ENCODE measurements at places on chromosomes 11 and 22.

- DNase-seq, result no peak
These were observed 6.9 kb downstream of the CLCF1 start for GRCh38 chr11:67366546-67366945.

GRCh38 chr11:70466596-70466995 lies 68.3 kb downstream of the CTTN start:
- DNase-seq, result no peak

DNA sequence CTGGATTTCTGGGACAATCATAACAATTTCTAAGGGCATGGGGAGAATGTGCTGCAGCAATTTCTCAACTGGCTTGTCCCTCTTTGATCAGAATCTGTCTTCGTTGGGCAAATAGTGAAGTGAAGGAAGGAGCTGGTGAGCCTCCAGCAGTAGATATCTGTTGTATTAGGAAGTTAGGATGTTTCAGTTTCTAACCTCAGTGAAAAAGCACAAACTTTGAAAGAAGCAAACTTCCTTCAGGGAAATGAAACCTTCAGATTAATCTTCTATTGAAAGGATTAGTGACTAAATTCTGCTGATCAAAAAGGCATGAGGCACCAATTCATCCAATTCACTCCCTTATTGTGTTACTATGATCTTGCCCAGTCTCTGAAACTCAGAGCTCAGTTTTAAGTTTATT lies 24.3 kb downstream of the LMO2 start:
- no peak for DNase-seq

DNA sequence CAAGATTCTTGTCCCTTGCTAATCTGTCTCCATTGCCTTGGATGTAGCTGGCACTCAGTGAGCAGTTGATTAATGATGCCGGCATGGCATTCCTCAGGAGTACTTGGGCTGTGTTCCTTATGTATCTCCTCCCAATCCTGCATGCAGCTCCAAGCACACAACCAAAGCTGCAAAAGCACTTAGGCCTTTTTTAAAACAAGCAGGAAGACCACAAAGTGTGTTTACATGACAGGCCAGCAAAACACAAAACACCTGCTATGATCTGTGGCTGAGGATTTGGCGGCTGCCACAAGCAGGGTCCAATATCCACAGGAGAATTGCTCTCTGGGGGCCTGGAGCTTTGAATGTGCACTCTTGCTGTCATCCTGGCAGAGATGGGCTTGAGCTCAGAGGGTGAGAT lies 8.9 kb downstream of the ABTB2 start:
- DNase-seq, result no peak

GRCh38 chr22:39625569-39626537 lies 55.3 kb downstream of the CACNA1I start:
- no peak for DNase-seq

GRCh38 chr11:62145261-62145871 lies 21.6 kb downstream of the INCENP start:
- no peak for DNase-seq

GRCh38 chr11:27141576-27141975 lies 101.0 kb downstream of the BBOX1 start:
- DNase-seq, result no peak

GRCh38 chr11:68709062-68709461 lies 24.7 kb downstream of the GAL start:
- DNase-seq, result no peak

DNA sequence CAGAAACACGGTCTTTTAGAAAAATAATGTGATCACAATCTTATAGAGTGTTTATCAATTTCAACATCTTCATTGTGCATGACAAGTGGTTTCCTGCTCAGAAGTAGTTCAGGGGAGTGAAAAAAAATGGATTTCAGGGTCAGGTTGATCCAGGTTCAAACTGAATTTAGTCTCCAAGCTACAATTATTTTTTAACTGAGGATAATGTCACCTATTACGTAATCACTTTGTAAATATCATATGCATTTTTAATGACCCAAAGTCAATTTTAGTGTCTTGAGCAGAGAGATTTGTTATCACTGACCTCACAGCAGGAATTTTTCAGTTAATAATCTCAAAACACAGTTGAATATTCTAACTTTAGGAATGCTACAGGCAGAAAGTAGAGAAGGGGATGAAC lies 627.2 kb upstream of the LUZP2 start:
- no peak for DNase-seq

GRCh38 chr11:59560702-59561473 lies 49.5 kb downstream of the OR4D9 start:
- DNase-seq, result peak; percentile 74

DNA sequence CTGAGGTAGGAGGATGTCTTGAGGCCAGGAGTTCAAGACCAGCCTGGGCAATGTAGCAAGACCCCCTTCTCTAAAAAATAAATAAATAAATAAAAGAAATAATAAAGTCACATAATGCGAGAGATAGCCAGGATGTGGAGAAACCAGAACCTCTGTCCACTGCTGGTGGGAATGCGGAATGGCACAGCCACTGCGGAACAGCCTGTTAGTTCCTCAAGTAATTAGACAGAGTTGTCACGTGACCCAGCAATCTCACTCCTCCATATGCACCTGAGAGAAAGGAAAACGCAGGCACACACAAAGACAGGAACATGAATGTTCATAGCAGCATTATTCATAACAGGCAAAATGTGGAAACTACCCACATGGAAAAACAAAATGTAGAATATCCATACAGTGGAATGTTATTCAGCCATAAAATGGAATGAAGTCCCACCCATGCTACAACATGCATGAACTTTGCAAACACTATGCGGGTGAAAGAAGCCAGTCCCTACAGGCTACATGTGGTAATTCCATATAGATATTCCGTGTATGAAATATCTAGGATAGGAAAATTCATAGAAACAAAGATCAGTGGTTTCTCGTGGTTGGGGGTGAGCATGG lies 27.4 kb downstream of the LIF start:
- DNase-seq, result no peak

- DNase-seq, result no peak
These were observed 9.8 kb downstream of the CD82 start for GRCh38 chr11:44575288-44575672.

DNA sequence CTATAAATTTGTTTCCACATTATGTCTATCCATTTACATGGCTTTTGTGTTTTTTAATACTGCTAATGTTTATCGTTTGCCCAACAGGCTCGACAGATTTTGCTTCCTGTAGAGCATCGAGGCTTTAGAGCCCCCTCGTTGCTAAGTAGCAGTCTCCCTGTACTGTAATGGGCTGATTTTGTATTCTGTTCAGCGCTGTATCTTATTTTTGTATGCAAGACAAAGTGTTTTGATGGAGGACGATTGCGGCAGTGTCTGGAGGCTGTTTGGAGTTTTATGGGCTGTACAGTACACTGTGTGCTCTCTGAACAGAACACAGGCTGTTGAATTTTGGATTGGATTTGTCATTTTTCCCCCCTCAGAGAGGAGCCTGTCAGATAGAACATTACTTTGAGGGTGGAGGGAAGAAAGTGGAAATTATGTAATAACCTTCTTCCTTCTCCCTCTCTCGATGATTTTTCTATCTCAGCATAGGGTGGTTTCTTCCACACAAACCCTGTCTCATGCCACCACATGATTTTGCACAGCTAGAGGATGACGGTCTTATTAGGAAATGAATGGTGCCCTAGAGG lies 104.4 kb downstream of the ZBTB16 start:
- DNase-seq, result no peak

GRCh38 chr11:134312807-134313206 lies 19.0 kb upstream of the GLB1L2 start:
- no peak for DNase-seq

GRCh38 chr11:2934611-2935239 lies 5.5 kb upstream of the PHLDA2 start:
- no peak for DNase-seq

All from activated gamma-delta T cell treated with Interleukin-2 at 50 U/mL for 16 hours (primary cell).